Activated CD8-positive, alpha-beta memory T cell treated with anti-CD3 and anti-CD28 coated beads, Interleukin-2, amount 10 ng/mL, durations not matched to agents 7 days and 5 days (primary cell): ENCODE measurements at places on chromosomes 12 and 14. TPM values are rescaled to one million over a fixed set of nuclear protein-coding genes. Genes with fewer than 3 reads are reported as not detected.

DNA sequence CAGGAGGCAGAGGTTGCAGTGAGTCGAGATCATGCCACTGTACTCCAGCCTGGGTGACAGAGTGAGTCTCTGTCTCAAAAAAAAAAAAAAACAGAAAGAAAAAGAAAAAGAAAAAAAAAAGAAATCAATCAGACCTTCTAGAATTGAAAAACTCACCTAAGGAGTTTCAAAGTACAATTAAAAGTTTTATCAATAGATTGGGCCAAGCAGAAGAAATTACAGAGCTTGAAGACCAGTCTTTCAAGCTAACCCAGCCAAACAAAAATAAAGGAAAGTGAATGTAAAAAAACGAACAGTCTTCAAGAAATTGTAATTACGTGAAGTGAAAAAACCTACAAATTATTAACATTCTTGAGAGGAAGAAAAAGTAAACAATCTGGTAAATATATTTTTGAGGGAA, 93.0 kb downstream of the IPO8 start:
- no peak for DNase-seq
- no peaks in the 10 kb centered on the region for H3K27me3 ChIP-seq
- H3K36me3 ChIP-seq: peaks cover 2% of the 10 kb centered on the region
- no peak overlapping the region for H3K27ac ChIP-seq

DNA sequence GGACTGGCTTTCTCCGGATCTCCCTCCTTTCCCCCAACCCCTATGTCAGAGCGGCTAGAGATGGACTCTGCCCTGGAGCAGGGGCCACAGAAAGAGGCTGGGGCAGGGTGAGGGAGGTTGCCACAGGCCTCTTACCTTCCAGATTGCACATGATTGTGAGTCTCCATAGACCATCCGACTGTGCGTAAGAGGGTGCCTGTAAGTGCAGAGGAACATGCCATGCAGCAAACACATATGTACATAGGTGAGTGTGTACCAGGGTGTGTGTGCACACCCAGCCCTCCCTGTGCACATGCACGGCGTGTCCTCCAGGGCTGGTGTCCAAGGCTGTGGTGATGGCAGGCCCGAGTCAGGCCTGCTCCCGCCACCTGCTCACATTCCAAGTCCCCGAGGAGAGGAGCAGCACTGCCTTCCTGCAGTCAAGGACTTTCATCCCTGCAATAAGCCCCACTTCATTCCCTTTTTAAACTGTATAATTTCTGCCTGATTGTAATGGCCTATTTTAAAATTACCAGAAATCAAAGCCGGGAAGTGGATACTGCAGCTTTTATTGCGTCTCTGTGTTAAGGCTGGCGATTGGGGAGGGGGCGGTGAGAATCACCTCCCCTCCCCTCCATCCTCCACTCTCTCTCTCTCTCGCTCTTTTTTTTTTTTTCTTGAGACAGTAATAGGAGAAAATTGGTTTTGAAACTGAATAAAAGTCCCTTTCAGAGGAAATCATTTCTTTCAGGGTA, 28.5 kb downstream of the FAM222A start:
- no peaks in the 10 kb centered on the region for H3K36me3 ChIP-seq
- peaks cover 8% of the 10 kb centered on the region for H3K27me3 ChIP-seq
- no peak overlapping the region for H3K4me3 ChIP-seq
- H3K27ac ChIP-seq: no peak overlapping the region
- no peak for DNase-seq

- H3K4me1 ChIP-seq: no peaks in the 10 kb centered on the region
- H3K27ac ChIP-seq: no peak overlapping the region
Observed at GRCh38 chr12:97921979-97922722, 459.5 kb downstream of the RMST start.

DNA sequence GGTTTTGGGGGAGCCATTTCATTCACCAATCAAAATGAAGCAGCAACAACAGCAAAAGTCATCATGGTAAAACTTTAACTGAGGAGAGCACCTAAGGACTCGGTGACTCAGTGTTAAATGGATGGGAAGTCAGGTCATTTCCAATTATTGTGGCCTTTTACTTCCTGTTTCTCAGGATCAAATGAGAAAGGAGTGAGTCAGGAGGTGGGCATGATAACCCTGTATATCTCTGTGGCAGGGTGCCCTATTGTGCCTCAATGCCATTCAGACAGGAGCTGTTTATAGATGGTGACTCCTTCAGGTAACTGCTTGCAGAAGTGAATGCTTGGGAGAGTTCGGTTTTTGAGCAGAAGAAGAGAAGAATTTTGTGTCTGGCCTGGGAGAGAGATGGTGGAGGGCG, 135.5 kb upstream of the CPM start:
- H3K27ac ChIP-seq: no peak overlapping the region
- DNase-seq: no peak
- no peak overlapping the region for H3K4me3 ChIP-seq
- H3K27me3 ChIP-seq: peaks cover 11% of the 10 kb centered on the region
- H3K4me1 ChIP-seq: peaks cover 4% of the 10 kb centered on the region
- no peaks in the 10 kb centered on the region for H3K36me3 ChIP-seq

DNA sequence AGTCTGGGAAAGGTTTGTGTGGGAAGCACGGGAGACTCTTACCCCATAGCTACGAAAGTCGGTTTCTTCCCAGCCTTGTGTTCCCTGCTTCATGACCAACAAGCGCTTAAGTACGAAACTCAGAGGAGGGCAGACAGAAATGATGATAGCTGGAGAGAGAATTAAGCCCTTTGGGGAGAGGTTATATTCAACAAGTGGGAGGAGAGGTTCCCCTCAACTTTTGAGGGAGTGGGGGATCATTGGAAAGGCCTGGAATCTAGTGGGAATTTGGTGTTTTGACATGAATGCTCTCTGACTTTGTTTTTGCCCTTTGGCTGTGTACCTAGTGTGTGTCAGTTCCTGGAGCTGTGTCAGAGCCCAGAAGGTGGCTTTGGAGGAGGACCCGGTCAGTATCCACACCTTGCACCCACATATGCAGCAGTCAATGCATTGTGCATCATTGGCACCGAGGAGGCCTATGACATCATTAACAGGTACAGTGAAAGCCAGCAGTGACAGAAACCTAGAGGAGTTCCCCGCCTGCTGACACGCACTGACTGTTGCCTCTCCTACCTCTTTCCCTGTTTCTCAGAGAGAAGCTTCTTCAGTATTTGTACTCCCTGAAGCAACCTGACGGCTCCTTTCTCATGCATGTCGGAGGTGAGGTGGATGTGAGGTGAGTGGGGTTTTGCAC, 40.6 kb downstream of the FNTB start:
- no peaks in the 10 kb centered on the region for H3K4me1 ChIP-seq
- no peak for DNase-seq
- no peak overlapping the region for H3K27ac ChIP-seq
- no peak overlapping the region for H3K4me3 ChIP-seq

- H3K4me1 ChIP-seq: no peaks in the 10 kb centered on the region
- H3K36me3 ChIP-seq: no peaks in the 10 kb centered on the region
- no peak overlapping the region for H3K27ac ChIP-seq
- no peak overlapping the region for H3K4me3 ChIP-seq
- H3K27me3 ChIP-seq: peaks cover 51% of the 10 kb centered on the region
Observed at GRCh38 chr12:53777936-53778644, 26.3 kb upstream of the CISTR start.

Gene OR4K15
- not detected for total RNA-seq

Gene OR6C2
- not detected for total RNA-seq
